Activated CD8-positive, alpha-beta T cell treated with anti-CD3 and anti-CD28 coated beads for 36 hours (primary cell): ENCODE measurements at places on chromosomes 1 and 21.

DNA sequence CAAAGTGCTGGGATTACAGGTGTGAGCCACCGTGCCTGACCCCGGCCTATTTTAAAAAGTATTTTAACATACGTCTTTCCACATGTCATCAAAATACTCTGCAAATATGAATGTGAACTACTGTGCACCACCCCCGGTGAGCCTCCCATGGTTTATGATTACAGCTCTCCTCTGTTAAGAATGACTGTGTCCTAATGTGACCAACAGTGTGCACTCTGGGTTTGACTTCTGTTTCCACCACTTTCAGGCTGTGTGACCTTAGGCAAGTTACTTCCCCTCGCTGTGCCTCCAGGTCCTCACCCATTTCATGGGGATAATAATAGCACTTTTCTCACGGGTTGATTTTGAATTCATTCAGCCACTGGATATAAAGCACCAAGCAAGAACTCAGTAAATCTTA, 14.7 kb downstream of the AMPD2 start:
- peak; percentile 42 for DNase-seq

DNA sequence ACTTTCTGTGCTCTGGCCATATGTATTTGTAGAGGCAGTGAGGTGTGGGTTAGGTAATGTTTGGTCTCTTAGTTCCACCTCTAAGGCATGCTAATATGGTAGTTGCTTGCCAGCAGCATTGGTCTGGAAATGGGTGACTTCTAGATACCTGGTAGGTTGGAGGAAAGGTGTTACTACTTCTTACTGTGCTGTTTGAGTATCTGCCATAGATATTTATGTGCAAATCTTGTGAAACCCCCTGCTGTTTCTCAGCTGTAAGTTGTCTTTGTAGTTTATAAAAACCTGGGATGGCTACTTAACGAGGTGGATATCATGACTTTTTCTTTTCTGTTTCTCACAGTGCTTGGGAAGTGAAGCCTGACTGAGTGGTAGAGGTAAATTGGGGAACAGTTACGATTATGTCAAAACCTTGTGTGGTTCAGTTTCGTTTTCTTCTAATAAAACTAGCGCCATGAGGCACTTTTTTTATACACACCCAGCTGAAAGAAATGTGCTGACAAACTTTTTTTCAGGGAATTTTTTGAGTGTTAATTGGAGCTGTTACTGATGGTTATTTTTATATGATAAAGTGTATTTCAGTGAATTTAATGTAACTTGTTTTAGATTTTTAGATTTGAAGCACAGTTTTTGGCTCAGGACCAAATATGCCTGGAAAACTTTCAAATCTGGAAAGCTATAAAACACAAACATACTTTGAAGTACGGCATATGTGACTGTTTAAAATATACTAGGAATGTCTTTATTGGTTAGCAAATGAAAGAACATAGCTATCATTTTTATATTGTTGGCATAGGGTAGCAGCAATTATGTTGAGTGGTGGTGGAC, 42.1 kb downstream of the CAMSAP2 start:
- no peak for DNase-seq

DNA sequence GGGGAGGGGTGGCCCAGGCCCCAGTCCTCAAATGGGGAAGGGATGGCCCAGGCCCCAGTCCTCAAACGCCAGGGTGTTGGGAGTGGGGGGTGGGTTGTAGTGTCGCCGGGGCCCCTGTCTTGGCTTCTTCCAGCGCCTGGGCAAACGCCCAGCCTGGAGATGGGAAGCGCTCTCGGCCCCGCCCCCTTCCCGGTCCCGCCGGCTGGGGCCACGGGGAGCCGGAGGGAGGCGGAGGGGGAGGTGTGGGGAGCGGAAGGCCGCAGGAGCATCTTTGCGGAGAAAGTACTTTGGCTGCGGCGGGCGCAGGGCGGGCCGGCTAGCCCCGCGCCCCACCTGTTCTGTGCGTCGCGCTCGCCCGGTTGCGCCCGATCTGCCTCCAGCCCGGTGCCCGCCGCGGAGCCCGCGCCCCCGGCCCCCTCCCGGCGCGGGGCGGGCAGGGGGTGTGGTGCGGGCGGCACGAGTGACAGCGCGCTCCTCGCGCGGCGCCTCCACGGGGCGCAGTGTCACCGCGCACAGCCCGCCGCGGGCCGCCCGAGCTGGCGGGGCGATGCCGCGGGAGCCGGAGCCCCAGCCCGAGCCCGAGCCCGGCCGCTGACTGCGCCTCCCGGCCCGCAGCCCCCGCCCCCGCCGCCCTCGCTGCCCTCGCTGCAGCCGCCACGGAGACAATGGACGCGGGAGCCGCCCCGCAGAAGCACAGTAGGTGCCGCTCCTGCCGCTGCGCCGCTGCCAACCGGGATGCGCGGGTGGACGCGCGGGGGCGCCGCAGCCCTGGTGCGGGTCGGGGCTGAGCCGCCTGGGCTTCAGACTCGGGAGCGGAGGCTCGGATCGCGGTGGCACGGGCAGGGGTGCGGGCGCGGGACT, 31.1 kb upstream of the PEX10 start:
- DNase-seq, result peak; percentile 35

DNA sequence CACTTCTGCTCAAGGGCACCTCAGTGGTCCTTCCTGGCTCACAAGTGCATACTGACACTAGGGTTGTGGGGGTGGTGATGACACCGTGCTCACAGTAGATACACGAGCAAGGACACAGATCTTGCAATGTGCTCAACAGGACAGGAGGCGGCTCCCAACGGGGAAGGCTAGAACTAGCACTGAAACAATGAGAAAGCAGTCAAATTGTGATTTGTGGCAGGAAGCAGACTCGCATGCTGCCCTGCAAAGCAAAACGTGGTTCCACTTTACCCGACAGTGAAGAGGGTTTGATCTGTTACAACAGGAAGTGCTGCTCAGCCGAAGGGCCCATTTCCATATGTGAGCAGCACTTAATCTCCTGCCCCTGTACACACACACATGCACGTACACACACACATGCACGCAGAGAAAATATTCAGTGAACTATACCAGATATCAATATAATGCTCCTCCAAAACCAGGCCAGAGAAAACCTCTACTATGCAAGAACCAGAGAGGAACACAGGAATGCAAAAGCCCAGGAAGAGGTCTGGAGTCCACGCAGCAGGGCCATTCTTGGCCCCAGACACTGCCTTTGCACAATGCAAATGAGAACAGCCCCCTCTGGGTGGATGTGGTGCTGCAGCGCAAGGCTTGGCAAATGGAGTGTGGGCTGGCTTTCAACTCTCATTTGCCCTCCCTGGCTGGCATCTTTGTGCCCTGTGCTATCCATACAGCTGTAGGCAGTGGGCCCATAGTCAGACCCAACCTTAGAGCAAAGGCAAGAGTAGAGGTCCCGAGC, 47.1 kb downstream of the KANK4 start:
- peak; percentile 72 for DNase-seq

GRCh38 chr1:171107262-171107940, 16.7 kb downstream of the FMO3 start:
- DNase-seq, result no peak

DNA sequence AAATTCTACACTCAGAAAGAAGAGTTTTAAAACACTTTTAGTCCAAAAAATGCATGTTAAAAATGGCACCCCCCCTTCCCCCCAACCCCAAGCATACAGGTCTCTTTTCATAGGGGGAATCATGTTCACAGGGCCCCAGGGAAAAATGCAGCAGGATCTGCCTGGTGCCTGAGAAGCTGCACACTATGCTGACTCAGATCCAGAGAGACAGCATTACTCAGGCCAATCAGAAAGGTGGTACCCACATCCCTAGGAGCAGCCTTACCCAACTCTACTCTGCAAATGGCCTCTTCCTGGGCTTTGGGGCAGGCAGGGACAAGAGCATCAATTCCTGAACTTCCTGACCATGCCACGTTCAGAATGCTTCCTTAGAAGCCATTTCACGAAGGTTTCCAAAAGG, 119.0 kb downstream of the HIVEP3 start:
- peak; percentile 39 for DNase-seq

DNA sequence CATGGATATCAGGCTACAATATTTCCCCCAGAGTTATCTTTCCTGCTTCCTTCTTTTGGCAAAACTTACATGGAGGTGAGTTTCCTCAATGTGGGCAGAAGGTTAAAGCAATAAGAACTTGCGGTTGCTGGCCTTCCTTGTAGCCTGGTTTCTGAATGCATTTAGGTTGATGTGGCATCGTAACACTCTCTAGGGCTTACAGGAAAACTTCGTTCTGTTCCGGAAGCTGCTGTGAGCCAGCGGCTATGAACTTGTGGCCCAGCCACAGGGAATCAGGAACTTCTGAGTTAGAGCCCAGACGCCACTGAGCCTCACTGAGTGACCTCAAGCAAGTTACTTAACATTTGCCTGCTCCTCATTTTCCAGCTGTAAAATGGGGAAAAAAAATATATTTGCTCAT, 623.4 kb upstream of the ADAMTS5 start:
- DNase-seq, result no peak

- DNase-seq, result no peak
Observed at GRCh38 chr1:104084380-104084779, 334.7 kb downstream of the AMY1C start.

DNA sequence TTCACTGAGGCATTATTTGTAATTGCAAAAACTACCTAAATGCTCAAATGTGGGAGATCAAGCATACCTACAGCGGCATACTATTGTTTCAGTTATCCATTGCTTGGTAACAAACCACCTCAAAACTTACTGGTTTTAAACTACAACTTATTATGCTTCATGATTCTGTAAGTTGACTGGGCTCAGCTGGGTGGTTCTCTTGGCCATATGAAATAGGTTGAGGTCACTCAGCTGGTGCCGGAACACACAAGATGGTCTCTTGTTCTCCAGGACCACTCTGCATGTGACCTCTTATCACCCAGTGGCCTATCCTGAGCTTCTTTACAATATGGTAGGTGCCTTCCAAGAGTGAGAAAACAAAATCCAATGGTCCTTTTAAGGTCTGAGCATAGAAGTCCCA, 195.4 kb upstream of the FGGY start:
- DNase-seq, result no peak

DNA sequence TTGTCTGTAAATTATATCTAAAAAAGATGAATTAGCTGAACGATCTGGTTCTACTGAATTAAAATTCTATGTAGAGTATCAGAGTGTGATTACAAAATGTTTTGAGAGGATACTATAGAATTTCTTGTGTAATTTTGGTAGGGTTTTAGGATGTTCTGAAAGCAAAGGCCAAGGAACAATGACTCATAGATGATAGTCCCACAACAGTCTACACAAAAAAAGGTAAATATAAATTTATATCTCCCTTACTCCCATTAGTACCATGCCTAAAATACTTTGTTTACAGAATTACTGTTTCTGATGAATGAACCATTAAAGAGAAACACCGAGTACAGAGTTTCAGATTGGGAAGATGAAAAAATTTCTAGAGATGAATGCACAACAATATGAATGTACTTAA, 9.5 kb downstream of the EDEM3 start:
- DNase-seq, result no peak

DNA sequence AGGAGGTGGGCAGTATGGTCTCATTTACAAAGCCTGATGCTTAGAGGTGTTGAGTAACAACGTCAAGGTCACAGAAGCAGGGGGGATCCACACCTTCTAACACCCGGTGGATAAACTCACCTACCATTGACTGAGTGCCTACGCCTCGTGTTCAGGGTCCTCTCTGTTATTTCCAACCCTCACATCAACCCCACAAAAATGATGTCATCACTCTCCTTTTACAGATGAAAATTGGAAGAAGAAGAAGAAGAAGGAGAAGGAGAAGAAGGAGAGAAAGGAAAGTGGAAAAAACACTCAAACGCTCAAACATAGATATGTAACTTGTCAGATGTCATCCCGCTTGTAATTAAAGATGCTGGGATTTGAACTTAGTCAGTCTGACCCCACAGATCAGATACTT, 653 bp upstream of the KCNN3 start:
- DNase-seq, result no peak

DNA sequence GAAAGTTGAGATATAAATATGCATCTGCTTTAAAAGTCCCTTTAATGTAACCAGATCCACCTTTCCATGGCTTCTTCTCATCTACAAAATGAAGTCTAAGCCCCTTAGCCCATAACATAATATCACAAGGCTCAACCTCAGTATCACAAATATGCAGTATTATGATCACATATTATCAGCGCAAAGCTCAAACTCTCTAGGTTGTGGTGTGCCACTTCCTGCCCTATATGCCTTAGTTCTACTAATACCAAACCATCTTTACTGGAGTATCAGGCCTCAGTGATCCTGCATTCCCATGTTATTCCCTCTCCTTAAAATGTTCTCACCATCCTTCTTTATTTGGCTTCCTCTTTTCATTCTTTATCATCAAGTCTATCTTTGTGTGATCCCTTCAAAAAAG, 301.8 kb downstream of the NEGR1 start:
- no peak for DNase-seq
